ENCODE measurements at places on chromosomes 11 and 22. TPM values are rescaled to one million over a fixed set of nuclear protein-coding genes. Genes with fewer than 3 reads are reported as not detected.

Gene BARX2
- not detected for total RNA-seq

DNA sequence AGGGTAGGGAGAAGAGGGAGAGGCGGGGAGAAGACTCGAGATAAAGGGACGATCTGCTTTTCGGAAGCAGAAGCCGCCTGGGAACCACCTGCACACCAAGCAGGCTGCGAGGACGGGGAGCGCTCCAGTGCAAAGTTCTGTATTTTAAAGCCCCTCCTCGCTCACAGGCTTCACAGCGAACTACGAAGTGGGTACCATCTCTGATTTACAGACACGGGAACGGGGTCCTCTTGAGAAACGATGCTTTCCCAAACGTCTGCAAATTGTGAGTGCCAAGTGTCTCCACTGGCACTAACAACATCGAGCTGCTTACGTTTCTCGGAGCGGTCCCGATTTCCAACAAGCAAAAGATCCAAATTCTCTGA is 700 bp upstream of the STX3 start:
- no peak for DNase-seq

GRCh38 chr22:19879992-19880785 is 25.5 kb upstream of the GNB1L start:
- no peak for DNase-seq

DNA sequence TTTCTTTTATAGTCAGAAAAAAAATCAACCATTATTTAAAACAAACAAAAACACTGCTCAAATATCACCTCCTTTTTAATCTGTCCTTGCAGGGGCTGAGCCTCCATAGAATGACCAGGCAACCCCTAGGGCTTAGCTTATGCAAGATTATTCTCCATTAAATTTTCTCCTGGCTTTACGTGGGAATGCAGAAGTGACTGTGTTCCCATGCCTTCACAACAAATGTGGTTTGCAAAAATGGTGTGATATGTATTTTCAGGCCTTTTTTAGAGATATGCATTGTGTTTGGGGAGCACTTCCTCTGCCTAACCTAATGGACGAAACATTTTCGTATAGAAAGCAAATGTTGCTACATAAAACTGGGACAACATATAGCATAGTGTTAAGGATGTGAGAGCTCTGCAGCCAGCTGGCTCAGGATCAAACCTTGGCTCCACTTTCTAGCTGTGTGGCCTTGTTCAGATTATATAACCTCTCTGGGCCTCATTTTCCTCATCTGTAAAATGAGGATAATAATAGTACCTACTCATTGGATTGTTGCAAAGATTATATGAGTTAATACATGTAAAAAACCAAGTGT is 82.6 kb downstream of the PARVA start:
- no peak for DNase-seq

DNA sequence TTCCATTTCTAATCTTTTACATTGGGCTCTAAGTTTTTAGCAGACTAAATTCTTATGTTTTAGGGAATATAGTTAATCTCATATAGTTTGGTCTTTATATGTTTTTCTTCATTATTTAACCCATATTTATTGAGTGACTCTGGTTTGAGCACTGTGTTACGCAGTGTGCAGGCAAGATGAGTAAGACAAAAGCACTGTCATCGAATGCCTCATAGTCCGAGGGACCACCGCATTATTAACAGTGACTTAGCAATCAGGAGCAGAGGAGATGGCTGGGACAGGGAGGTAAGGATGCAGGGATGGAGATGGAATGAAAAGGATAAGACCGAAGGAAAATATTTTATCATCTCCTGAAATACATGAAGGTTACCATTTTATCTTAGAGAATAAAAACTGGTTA is 65.2 kb upstream of the CTSC start:
- DNase-seq = no peak

GRCh38 chr22:48018346-48018745 is 1255.9 kb downstream of the TBC1D22A start:
- no peak for DNase-seq

- DNase-seq = peak; percentile 78
Observed at GRCh38 chr11:64314805-64315561, 2.4 kb downstream of the TRMT112 start.

- DNase-seq = no peak
Observed at GRCh38 chr22:29359469-29359868, 28.9 kb downstream of the AP1B1 start.

GRCh38 chr11:39412117-39412516 is 2047.3 kb downstream of the LRRC4C start:
- DNase-seq = no peak

- DNase-seq = no peak
Observed at GRCh38 chr11:2453436-2453835, 8.6 kb downstream of the KCNQ1 start.

DNA sequence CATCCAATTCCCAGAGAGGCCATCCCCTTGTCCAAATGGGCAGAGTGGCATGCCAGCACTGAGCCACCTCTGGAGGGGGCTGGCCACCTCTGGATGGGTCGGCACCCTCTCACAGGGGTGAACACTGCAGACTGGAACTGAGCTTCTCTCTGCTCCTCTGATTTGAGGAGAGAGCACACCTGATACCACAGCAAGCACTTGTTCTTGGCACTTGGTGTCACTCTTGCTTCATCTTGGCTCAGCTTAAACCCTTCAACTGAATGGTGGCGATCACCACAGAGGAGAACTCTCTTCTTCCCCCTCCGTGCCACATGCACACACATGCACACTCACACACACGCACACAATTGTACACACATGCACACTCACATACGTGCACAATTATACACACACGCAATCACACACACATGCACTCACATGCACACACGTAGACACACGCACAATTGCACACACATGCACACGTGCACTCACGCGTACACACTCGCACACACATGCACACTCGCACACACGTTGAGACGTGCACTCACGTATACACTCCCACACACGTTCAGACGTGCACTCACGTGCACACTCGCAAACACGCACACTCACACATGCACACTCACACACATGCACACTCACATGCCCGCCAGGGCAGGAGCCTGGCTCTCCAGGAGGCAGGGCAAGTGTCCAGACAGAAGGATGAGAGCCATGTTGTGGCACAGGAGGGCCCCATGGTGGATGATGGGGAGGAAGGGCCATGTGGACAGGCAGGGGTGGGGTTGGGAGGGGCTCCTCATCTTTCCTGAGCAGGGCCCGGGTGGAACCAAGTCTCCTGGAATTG is 23.4 kb downstream of the OVOL1 start:
- no peak for DNase-seq

DNA sequence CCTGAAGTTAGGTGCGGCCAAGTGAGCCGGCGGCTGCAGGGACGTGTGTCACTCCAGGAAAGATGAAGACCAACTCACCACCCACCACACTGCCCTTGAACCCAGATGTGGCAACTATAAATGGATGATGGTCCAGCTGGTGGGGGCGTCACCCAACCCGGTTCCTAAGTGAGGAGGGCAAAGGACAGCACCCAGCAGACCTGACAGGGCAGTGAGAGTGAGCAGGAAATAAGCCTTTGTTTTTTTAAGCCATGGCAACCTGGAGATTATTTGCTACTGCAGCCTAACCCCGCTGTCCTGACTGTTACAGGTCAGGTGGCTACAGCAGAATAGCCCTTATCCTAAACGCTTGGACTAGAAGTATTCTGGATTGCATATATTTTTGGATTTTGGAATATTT is 228.9 kb downstream of the CTTN start:
- DNase-seq = no peak

DNA sequence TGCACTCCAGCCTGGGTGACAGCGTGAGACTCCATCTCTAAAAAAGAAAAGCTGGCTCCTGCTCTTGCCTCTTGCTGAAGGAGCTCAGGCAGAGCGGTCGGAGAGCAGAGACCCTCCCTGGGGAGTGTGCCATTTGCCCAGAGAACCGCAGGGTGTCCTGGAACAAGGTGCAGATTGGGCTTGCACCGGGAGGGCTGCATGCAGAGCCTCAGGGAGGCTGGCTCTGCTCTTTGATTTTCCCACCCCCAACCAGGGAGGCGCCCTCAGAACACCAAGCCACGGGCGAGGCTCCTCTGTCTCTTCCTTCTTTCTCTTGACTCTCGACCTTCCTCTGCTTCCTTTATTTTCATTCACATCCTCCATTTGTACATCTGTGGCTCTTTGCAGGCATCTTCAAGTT is 889.1 kb downstream of the OPCML start:
- peak; percentile 22 for DNase-seq

Gene MYO7A
- total RNA-seq = 6.8 TPM

DNA sequence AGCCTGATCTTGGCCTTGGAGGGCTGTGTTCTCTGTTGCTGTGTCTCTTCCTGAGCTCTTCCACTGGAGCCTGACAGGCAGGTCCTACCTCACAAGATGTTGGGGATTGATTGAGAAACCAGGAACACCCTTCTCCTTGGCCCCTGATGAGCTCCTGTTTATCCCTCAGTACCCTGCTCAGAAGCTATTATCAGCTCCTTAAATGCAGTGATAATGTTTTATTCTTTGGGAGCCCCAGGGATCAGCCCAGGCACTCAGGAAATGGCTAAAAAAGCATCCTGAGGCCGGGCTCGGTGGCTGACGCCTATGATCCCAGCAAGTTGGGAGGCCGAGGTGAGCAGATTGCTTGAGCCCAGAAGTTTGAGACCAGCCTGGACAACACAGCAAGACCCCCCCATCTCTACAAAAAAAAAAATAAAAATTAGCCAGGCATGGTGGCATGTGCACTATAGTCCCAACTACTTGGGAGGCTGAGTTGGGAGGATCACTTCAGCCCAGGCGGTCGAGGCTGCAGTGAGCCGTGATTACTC is 4.9 kb upstream of the PHLDA2 start:
- no peak for DNase-seq

Gene ANO1
- total RNA-seq = 5.7 TPM

Gene KCNJ11
- 5.5 TPM for total RNA-seq

DNA sequence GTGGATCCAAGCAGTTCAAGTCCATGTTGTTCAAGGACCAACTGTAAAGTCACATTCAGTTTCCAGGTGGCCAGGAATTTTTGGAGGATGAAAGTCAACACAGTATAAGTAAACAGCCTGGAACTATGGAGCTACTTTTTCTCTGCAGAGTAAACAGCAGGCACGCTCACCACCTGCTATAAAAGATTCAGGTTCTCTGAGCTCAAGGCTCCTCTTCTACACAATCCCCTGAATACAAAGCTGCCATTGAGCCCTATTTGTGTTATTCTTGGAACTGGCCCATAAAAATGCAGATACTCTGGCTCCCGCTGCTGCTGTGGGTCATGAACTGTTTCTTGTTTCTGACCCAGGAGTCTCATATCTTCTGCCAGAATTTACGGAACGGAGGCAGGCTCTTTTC is 56.9 kb upstream of the PRR5 start:
- no peak for DNase-seq

GRCh38 chr22:35478633-35479107 is 62.0 kb upstream of the RASD2 start:
- no peak for DNase-seq

DNA sequence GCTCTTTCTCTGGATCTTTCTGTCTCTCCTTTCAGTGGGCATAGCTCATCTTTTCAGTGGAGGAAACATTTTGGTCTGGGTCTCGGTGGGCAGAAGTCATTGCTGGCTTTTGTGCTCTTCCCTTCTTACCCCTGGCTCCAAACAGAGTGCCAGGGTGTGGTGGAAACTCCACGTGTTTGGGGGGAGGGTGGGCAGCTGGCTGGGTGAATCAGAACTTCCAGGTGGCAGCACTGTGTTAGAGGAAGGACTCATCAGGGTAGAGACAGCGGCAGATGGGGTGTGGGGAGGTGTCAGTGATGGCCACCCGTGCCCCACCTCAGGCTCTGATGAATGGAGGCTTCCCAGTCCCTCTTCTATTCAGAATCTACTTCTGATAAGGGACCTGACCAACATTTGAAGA is 114.0 kb downstream of the GRIK4 start:
- DNase-seq = no peak

- DNase-seq = no peak
Observed at GRCh38 chr11:129308241-129308865, 67.3 kb upstream of the BARX2 start.

Gene ARHGAP20
- 7.2 TPM for total RNA-seq

Measured in upper lobe of left lung (tissue), 6 donors.